ENCODE measurements at places on chromosomes 16 and 17.

DNA sequence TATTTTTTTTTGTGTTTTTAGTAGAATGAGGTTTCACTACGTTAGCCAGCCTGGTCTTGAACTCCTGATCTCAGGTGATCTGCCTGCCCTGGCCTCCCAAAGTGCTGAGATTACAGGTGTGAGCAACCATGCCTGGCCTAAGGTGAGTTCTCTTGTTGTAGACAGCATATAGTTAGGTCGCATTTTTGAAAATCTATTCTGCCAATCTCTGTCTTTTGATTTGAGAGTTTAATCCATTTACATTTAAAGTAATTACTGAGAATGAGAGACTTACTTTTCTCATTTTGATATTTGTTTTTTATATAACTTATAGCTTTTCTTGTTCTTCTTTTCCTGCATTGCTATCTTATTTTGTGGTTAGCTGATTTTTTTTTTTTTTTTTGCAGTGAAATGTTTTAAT lies 6.3 kb upstream of the PRKCB start:
- DNase-seq: no peak

DNA sequence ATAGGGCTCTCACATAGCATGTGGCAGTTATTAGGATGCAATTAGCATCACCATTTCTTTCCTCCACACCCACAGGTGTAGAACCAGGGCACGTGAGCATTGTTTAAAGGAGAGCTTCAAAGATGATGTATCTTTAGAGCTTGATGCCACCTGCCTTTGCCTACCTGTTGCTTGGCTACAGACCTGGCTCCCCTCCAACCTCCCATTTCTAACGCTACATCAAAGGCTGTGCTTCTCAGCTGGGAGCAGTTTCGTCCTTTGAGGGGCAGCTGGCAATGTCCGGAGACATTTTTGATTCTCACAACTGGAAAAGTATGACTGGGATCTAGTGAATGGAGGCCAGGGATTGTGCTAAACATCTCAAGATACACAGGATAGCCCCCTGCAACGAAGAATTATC lies 78.5 kb upstream of the CLEC3A start:
- no peak for DNase-seq

DNA sequence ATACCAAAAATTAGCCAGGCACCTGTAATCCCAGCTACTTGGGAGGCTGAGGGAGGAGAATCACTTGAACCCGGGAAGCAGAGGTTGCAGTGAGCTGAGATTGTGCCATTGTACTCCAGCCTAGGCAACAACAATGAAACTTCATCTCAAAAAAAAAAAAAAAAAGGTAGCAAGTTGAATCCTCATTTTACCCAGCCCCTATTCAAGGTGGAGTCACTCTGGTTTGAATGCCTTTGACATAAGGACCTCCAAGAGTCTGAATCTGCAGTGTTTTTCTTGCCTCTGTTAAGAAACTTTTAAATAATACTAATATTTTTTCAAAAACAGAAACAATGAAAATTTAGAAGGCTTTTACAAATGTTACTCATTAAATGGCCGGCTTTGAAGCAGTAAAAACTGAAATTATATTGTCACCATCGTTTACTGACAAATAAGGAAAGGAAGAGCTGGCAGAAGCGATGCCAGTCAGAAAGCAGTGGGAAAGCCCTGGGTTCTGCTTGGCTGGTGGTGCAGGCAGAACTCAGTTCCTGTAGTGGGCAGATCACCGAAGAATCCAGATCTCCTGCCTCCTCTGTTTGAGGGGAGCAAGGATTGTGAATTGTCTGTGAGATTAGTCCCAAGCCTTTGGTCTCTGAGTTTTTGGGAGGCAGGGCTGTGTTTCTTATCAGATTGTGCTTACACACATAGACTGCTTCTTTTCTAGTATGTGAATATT lies 99.7 kb upstream of the HAS3 start:
- DNase-seq: no peak

DNA sequence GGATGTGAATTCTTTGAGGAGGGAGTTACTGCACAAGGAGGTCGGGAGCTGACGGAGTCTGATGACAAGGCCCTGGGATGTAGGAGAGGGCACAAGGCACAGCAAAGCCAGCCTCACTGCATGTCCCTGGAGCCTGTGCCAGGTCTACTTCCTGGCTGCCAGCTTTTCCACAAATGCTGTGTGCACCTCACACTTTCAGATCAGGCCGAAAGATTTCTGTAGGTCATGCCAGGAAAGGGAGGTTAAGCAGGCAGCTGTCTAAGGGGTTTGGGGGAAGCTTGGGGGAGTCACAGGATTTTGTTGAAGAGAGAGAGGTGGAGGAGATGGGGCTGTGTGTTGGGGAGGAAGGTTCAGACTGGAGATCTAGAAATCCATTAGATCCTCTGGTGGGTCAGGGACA lies 792.5 kb downstream of the KCNJ18 start:
- DNase-seq: no peak

DNA sequence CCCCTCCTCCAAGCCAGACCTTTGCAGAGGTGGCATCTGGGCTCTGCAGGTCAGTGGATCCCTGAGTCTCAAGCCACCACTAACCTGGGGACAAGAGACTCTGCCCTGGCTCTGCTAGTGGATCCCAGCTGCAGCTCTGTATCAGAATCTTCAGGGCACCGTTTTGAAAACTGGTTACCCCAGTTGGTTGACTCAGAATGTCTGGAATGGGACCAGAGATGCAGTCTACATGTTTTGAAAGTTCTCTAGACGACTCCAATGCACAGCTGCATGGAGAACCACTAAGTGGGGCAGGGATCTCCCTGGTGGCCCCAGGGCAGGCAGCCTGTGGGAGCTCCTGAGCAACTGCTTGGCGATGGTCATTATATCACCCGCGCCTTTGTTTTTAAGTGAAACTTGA lies 34.1 kb upstream of the ADORA2B start:
- DNase-seq: no peak

DNA sequence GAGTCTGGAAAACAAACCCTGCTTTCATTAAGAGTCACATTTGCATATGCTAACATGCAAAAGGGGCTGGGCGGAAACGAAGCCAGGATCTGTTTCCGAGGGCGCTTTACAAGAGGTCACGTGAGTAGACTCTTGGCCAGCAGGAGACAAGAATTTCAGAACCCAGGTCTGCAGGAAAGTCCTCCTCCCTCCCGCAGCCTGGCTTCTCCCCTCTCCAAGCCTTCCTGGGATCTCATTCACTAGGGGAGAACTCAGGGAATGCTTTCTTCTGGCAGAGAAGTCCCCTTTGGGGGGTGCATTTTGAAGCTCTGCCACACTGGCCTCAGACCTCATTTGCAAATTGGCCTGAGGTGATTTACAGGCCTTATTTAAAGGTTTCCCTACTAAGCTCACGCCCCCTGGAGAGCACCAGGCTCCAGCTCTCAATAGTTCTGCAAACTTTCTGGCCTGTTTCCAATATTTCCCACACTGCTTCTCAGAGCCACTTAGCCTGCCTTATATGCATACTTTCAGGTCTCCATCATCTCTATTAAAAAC lies 57.2 kb upstream of the CACNG5 start:
- no peak for DNase-seq

GRCh38 chr17:47664624-47664941 lies 14.9 kb downstream of the KPNB1 start:
- DNase-seq: no peak

- peak; percentile 37 for DNase-seq
Observed at GRCh38 chr17:45896803-45897693, 2.7 kb downstream of the MAPT start.

DNA sequence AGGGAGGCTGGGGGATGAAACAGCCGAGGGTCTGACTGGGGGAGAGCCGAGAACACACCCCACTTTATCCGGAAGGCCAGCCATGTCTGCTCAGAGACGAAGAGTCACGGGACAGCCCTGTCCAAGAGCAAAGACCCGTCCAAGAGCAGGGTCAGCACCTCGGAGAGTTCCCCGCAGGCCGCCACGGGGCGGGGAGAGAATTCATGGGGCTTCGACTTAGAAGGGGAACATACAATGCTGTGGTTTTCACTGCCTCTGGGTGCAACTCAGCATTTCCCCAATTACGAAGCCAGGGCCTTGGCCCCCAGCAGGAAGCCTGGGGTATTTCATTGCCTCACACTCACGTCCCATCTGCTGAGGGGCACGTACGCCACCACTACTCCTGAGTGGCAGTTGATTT lies 59.3 kb downstream of the JPH3 start:
- DNase-seq: peak; percentile 62

GRCh38 chr16:82157534-82157812 lies 12.6 kb downstream of the MPHOSPH6 start:
- no peak for DNase-seq

GRCh38 chr17:35742496-35742895 lies 10.5 kb downstream of the GAS2L2 start:
- DNase-seq: no peak

GRCh38 chr17:62051053-62051452 lies 14.0 kb downstream of the MED13 start:
- no peak for DNase-seq

DNA sequence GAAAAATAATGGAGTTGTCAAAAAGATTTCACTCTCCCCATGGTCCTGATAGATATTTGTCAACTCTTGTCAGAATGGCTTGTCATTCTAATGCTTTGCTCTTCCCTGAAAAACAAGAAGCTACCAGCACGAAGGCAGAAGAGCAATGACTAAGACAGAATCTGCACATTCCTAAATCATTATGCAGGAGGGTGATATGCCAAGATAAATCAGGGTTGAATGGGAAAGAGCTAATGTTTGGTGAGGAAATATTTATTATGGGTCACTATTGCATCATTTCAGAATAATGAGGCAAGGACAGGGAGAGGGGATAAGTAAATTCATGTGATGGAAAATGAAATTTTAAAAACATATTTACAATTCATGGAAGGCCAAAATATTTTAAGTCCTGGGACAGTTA lies 297.5 kb upstream of the XYLT1 start:
- no peak for DNase-seq

DNA sequence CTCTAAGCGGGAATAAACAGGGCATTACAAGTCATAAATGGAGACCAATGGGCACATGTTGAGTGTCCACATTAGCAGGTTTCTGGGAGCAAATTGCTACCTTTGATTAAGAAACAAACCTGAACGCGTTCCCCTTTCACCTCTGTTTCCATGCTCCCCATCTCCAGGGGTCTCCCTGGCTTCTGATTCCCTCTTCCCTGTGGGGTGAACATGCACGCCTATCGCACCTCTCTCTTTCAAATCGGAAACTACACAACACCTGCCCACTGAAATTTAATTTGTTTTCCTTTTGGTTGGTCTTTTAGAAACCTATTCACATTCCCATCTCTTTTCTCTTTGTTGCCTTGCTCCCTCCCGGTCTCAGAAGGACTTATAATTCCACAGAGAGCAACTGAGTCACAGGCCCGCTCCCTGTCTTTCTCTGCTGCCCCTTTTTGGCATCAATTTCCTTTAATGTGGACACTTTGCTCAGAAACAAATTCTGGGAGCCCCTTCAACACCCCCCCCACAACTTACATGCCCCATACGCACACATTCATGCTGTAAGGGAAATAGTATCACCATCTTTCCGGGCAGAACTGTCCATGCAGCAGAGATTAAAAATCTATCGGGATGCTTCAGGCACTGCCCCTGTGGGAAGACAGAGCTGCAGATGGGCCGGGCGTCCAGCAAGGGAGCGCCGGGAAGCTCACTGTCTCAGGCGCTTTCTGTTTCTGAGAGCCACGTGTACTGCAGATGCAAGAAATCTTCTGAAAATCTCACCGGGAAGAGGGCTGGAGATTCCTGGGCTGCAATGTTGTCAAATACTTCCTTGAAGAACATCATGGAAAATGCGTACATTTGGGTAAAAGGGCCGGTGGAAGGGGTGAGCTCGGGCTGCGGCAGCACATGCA lies 7.2 kb upstream of the FOXF1 start:
- no peak for DNase-seq
